SK-N-DZ (cell line): ENCODE measurements at places on chromosomes 7 and 10.

- DNase-seq: no peak
Measured at GRCh38 chr10:95421782-95422181, 131.0 kb upstream of the PDLIM1 start.

GRCh38 chr7:138158739-138159528 lies 82.7 kb downstream of the AKR1D1 start:
- no peak for DNase-seq

DNA sequence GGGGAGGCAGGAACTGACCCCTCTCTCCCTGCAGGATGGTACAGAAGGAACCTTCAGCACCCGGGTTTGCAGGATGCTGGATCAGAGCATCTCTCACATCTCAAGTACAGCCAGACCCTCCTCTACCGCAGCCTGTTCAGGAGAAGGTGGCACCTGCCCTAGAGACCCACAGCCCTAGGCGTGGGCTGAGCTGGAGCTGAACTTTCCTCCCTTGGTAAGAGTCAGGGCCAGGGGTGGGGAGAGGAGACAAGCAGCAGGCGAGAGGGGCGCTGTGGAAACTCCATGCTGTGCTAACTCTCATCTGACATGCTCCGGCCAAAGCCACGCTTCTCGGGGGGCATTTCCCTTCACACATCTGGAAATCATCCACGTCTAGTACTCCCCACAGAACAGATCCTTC lies 154.4 kb downstream of the DIP2C start:
- DNase-seq: no peak

DNA sequence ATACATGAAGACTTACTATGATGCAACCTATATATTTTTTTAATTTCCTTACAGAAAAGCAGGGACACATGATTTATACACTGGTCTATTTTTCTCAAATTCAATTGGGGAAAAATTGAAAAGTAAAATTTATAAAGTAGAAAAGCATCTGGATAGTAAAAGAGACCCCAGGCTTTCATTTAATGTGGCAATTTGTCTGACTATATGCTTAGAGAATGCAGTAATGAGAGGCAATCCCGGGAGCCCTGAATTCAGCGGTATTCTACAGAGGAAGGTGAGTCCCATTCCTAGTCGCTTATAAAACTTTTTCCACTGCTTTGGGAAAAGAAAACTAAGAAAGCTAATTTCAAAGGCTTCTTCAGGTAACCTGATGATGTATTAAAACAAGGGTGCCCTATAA lies 167.1 kb downstream of the SEMA3D start:
- no peak for DNase-seq

DNA sequence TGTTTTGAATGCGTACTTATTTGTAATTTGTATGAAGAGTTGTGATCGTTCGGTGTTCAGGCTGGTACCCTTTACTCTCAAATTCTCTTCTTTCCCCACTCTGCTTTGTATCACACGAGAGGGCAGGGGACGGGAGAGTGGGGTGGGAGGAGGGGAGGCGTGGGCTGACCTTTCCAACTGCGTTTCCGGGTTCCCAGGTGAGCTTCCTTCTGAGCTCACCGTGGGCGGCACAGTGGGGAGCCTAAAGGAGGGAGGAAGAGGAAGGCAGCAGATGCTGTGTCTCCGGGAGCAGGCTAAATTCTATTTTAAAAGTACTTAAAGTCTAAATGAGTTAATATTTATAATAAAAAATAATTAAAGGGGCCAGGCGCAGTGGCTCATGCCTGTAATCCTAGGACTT lies 7.4 kb upstream of the XRCC2 start:
- DNase-seq: no peak

- no peak for DNase-seq
Measured at GRCh38 chr10:79473496-79474095, 28.2 kb upstream of the ZCCHC24 start.

GRCh38 chr10:55627501-55628051 lies 733.5 kb downstream of the ZWINT start:
- peak; percentile 58 for DNase-seq

GRCh38 chr10:86344281-86344680 lies 22.3 kb downstream of the GRID1 start:
- DNase-seq: no peak

- DNase-seq: no peak
Measured at GRCh38 chr7:65441010-65441409, 67.4 kb downstream of the ZNF92 start.

DNA sequence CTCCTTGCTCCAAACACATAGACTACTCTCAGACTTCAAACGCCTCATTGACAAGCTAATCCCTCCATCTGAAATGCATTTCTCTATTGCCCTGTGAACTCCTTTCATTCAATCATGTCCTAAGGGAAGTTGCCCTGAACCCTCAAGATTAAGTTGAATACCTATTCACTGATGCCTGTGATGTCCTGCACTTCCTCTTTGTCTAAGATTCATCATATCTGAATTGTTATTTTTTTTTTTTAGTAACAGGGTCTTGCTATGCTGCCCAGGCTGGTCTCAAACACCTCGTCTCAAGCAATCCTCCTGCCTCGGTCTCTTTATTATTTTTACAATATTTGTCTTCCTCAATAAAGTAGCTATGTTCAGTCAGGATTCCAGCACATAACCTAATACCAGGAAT lies 3.2 kb downstream of the PSMA2 start:
- no peak for DNase-seq

DNA sequence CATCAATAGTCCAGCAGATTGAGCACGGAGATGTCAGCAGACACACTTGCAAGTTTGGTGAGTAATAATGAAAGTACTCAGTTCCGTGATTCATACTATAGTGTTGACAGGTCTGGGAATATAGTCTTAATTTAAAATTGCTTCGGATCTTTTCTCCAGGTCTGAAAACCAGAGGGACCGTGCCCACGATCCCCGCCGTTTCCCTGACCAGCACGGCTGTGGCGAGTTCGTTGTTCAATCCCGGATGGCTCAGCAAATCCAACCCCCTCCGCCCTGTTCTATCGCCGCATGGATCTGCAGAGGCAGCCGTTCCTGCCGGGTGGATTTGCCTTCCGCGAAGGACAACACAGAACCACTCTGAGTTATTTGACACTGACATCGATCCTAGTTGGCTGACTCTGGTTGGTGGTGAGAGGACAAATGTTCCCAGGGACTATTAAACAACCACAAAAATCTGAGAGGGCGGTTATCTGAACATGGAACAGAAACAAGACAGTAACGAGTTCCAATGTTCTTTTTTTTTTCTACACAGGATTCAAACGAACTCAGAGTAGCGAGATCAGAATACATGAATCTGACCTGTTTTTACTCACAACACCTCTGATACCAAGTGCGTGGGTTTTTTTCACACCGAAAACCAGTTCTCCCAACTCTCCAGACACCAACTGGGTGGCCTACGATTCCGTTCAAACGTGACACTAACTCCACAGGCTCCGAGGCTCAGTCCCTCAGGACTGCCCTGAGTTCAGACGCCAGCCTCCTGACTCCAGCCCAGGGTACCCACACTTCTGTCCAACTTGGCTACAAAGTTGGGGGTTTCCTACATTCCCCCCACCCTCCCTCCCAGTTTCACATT lies 52.7 kb downstream of the RBM17 start:
- DNase-seq: peak; percentile 55

DNA sequence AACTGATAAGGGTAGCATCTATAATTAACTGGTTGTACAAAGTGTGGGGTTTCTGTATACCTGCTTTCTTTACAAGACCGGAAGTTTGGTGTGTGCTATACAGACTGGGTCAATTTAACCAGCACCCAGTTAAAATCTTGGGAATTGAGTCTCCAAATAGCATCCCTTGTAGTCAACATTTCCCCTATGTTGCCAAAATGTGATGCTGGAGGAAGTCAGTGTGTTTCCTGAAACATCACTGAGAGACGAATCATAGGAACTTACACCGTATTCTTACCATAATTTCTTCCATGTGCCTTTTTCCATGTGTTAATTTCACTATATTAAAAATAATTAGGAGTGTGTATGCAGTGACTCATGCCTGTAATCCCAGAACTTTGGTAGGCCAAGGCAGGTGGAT lies 1.7 kb downstream of the AKR1C4 start:
- DNase-seq: no peak

GRCh38 chr10:74585231-74586087 lies 240.9 kb upstream of the KAT6B start:
- DNase-seq: peak; percentile 67

DNA sequence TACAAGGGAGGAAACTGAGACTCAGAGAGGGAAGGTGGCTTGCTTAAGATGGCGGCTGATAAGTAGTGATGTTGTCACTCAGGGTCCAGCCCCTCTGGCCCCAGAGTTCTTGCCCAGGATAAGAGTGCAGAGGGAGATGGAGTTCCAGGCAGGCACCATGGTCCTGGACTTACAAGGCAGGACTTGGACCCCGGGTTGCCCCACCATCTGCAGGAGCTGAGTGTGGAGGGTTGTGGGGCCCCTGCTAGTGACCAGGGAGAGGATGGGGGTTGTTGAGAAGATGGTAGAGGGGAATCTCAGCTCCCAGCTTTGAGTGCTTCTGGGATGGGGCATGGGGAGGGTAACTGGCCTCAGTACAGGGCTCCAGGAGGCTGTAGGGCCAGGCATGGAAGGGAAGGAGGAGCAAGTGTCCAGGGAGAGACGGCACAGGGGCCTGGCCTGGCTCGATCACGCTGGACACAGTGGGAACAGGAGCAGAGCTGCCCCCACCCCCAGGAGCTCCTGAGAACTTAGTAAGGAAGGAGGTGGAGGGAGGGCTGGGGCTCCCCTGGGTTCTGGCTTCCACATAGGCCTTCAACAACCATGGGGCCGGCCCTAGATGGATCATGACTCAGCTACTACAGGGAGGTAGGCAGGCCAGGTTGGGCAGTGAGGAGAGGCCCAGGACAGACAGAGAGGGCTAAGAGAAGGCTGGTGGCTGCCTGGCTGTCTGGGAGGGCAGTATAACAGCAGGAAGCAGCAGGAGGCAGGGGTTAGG lies 28.2 kb downstream of the PPIF start:
- no peak for DNase-seq

DNA sequence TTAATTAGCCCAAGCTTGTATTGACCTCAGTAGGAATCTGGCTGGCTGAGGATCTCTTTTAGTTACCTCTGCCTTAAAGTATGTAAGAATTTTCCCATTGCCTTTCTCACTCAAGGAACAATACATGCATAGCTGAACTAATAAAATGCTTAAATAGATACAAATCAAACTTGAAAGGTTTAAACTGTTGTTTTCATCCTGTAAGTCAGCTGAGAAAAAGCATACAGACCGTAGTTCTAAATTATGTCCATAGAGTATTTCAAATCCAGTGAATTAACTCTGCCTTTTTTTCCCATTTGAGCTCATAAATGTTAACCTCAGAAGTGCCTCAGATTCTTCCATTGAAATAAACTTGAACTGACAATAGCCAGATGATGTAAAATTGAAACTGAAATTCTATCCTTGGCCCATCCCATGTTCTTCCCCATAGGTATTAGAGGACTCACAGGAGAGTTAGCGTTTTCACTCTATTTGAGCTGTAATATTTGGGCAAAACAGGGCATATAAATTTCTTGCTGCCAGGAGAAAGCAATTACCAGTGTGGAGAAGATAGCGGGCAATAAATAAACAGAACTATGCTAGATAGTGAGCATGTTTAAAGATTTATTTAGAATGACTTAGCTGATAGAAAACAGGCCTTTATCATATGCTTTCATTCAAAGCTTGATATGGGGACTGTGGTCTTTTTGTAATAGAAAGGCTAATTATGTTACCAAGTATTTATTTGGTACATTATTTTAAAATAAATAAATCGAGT lies 163.7 kb downstream of the WNT2 start:
- DNase-seq: no peak

DNA sequence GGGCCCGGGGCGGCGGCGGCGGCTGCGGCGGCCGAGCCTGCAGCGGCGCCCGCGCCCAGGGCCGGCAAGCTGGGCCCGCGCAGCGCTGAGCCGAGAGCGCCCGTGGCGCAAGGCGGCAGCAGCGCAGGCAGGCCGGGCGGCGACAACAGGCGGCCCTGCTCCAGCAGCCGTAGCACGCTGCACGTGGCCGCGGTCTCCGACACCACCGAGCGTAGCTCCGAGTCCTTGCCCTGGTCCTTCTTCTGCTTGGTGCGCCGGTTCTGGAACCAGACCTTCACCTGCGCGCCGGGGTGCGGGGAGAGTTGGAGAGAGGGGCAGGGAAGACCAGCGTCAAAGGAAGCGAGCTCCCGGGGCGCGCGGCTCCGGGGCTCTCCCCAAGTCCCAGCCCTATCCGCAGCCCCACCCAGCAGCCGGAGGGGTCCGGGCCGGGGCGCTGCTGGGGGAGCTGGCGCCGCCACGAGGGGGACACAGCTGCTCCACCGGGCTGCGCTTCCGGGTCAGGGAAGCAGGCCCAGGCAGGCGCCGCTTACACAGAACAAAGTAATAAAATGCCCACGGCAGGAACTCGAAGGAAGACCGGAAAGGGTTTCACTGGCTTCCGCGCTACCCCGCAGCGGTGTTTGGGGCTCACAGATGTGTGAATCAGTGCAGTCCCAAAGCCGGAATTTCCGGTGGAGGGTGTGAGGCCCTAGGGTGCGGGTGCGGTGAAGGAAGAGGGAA lies 3.6 kb downstream of the VAX1 start:
- no peak for DNase-seq

DNA sequence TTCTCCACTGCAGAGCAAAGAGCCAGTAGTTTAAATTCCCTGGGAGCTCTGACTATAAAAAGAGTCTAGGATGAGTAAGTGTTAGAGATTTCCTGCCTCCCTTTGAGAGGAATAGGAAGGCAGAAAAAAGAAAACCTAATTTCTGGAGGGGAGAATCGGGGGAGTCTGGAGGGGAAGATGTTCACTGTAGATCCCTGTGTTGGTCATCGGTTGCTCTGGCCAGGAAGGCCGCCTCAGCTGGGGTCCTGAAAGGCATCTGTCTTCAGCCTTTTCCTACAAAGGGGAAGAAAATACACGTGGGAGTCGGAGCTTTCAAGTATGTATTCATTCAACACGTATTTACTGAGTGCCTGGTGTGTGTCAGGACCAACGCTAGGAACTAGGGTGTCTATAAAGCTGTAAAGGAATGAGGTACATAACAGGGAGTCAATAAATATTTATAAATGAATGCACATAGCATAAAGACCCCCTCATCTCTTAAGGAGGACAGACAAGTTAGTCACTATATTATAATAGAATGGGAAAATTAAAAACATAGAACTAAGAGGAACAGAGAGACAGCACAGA lies 101.1 kb downstream of the ICA1 start:
- no peak for DNase-seq

DNA sequence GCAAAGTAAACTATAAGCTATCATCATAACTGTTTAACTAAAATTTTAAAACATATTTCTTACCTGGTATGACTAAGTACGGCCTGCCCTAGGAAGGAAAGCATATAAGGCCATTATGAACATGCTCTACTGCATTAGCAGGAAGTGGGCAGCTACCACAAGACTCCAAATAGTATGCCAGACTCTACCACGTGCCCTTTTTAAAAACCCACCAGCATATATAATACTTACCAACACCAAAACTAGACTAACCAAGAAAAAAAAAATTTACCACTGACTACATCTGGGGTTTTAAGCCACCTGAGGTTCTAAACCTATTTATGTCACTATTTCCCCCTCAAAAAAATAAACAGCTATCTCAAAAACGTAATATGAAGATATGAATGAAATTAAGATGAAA lies 30.1 kb downstream of the NUDCD3 start:
- DNase-seq: no peak

DNA sequence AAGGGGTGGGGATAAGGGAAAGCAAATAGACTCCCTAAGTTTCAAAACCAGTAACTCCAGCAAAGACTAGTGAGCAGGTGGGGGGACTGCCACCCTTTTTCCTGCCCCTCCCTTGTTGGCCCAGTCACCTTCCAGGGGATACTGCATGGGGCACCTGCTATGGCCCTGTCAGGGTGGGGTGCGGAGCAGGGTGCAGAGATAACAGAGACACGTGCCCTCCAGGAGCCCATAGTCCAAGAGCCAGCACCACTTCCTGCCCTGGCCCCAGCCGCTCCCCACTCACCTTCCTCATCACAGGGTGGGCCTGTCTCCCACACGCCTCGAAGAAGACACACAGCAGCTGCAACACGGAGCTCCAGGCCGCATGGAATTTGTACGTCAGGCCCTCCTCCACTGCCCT lies 20.6 kb downstream of the RRP12 start:
- DNase-seq: no peak
